ENCODE measurements at places on chromosomes 7 and 10.

- no peak for DNase-seq
Observed at GRCh38 chr10:112990271-112990670, 40.2 kb downstream of the TCF7L2 start.

DNA sequence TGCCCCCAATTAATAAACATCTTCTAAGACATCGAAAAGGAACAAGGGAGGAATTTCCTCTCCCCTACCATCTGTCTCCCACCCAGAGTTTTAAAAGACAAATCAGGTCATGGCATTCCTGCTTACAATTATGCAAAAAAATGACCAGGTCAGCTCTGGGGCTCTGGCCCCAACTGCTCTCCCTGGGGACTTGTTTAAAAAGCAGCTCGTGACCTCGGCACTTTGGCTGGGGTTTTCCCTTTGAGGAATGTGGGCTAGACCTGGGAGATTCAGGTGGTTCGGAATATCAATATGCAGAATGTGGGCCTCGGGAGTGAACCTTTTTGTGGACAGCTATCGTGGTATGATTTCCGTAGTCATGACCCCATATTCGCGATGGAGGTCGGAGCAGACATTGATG is 648 bp upstream of the RADIL start:
- DNase-seq, result no peak

GRCh38 chr10:95477175-95477520 is 84.0 kb downstream of the SORBS1 start:
- DNase-seq, result peak; percentile 51

DNA sequence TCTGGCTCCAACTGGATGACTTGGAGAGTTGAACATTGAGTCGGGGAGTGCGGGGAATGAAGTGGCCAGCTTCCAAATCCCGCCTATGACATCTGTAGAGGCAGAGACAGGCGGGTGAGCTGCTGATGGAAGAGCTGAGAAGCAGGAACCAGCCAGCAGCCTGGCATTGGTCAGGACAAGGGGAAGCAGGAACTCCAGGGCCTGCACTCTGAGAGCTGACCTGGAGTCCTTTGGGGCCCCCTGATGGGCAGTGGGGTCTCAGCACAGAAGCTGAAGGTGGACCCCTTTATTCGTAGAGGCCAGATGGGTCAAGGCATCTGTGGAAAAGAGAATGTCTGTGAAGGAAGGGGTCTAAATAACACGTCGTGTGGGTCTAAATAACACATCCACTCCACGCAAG is 57.0 kb downstream of the SEC61G start:
- DNase-seq, result no peak

DNA sequence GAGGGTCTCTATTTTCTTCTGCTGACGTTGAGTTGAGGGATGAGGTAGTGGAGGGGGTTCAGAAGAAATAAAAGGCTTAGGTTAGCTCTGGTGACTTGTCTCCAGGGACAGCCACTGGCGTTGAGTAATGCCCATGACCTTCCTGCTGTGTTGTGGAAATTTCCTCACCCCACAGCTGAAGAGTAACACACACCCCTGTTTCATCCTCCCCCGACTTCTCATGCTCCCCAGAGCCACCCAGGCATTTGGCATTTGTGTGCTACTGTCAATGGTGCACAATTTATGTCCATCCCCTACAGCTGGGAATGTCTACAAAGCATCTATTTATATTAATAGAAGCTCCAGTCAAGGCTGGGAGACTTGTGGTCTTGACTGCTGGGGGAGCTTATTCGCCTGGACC is 4.7 kb upstream of the TMEM72 start:
- DNase-seq, result no peak

DNA sequence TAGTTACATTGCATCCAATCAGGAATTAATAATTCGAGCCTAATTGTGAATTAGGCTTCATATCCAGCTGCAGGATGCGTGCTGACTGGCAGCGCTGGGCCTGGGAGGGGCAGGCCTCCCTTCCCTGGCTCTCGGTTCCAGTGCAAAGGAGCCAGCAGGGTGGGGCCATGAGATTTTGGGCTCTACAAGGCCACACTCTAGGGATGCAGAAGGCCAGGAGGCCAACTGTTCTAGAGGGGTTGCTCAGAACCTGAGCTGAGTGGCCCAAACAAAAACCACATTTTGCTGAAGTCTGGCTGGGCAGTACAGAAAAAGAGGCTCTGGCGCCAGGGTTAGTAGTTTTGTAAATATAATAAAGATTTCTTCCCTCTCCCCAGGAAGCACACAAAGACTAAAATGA is 72.3 kb downstream of the CLEC2L start:
- DNase-seq, result no peak

- DNase-seq, result no peak
Observed at GRCh38 chr10:84818961-84819360, 490.6 kb downstream of the CCSER2 start.

- no peak for DNase-seq
Observed at GRCh38 chr10:69715899-69716606, 85.7 kb upstream of the COL13A1 start.

DNA sequence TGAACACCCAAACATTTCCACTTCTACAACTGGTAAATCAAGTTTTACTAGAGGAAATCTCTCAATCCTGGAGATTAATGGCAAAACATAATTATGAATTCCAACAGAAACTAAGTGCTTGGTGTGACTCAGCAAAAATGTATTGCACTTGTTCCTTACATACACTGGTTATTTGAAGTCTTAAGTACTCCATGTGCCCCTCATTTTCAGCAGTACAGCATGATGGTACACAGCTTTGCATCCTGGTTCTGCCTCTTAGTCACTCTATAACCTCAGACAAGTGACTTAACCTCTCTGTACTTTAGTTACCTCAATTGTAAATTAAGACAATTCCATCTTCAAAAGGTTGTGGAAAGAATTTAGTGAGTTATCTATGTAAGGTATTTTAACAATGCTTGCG is 12.9 kb downstream of the SLC16A12 start:
- DNase-seq, result no peak

DNA sequence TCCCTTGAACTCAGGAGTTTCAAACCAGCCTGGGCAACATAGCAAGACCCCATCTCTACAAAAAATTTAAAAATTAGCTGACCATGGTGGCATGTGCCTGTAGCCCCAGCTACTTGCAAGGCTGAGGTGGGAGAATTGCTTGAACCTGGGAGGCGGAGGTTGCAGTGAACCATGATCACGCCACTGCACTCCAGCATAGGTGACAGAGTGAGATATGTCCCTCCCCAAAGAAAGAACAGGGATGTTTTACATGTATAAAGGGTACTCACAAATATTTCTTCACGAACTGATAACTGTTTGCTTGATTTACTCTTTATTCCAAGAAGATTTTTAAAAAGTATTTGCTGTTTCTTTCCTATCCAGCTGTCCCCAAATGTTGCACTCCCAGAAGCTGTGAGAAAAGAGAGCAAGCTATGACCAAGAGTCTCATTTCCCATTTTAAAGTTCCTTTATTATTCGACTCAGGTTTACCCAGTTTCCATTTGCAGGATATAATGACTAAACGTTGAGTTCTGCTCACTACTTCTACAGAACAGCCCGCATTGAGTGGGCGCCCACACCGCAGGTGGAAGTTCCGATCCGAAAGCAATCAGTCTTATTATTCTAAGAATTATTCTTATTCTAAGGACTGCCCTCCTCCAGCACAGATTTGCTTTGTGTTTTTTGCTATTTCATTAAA is 90.7 kb downstream of the APBB1IP start:
- DNase-seq, result no peak

GRCh38 chr7:98899816-98900215 is 21.5 kb downstream of the TRRAP start:
- DNase-seq, result no peak

- DNase-seq, result no peak
Observed at GRCh38 chr7:8044761-8045430, 76.3 kb downstream of the GLCCI1 start.

GRCh38 chr7:26167303-26167934 is 15.4 kb downstream of the NFE2L3 start:
- DNase-seq, result no peak

DNA sequence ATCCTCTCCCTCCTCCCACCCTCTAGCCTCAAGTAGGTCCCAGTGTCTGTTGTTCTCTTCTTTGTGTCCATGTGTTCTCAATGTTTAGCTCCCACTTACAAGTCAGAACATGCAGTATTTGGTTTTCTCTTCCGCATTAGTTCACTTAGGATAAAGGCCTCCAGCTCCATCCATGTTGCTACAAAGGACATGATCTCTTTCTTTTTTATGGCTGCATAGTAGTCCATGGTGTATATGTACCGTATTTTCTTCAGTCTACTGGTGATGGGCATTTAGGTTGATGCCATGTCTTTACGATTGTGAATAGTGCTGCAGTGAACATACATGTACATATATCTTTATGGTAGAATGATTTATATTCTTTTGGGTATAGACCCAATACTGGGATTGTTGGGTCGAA is 1.6 kb upstream of the GOT1 start:
- no peak for DNase-seq

GRCh38 chr10:71225291-71226058 is 13.1 kb downstream of the UNC5B start:
- DNase-seq, result no peak

GRCh38 chr10:17910125-17910789 is 41.5 kb upstream of the SLC39A12 start:
- no peak for DNase-seq

GRCh38 chr7:114865564-114865963 is 56.3 kb upstream of the MDFIC start:
- DNase-seq, result peak; percentile 24

DNA sequence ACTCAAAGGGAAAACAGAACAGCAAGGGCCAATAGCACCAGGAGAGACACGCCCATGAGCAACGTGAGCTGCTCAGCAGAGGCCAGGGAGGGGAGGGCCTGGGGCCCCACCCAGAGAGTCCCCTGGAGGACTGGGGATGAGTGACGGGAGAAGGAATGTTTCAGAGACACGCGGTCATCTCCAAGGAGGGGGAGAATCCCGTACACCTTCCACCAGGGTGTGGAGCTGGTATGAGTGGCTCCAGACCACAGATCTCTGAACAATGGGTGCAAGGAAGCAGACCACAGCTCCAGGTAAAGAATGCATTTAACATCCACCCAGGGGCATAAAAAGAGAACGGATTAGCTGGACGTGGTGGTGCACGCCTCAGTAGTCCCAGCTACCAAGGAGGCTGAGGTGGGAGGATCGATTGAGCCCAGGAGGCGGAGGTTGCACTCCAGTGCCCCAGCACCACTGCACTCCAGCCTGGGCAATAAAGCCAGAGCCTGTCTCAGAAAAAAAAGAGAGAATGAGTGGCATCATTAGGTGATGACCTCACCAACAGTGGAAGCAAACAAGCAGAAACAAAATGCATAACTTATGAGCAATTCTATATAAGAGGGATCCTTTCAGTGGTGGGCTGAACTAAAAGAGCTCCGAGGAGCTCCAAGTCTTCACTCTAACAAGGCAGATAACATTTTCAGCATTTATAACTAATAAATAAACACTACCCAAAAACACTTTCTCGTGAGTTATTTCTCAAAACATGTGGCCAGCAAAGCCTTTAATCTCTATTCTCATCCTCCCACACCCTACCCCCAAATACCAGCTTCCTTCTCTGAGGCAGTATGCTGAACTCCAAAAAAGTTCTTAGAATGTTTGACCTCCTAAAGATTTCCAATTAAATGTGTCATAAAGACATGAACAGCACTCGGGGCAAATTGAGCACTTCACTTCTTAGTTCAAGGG is 12.5 kb downstream of the PSAP start:
- peak; percentile 60 for DNase-seq

DNA sequence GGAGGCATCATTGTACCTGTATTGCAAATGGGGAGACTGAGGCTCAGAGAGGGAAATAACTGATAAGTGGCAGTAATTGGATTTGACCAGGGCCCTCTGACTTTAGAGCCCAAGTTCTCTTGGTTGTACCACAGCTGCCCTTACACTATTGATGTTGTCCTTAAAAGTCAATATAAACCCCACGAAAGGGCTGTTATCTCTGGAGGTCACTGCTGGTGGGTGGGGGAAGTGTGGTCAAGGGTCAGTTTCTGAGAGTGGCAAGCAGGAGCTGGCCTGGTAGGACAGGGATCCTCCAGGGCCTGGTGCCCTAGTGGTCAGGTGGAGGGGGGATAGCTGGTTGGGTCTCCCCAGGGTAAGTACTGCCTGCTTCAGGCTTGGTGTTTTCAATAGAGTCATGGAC is 44.2 kb upstream of the AQP1 start:
- DNase-seq, result no peak

DNA sequence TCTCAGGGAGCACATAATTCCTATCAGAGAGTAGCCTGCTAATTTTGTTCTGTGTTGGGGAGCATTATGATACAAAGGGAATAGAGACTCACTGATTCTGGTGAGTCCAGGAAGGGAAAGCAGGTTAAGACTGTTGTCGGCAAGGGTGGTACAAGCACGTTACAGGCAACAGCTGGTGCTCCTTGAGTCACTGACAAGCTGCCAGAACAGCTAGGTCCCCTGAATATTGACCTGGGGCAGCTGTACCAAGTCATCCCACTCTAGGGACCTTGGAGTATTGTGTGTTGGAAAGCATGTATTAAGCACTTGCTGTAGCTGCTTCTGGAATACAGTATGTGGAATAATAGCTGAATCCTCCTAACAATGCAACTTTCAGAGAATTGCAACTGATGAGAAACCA is 37.0 kb upstream of the GLCCI1 start:
- DNase-seq, result no peak
